ENCODE measurements at places on chromosomes 2 and 18.

- no peak for DNase-seq
Observed at GRCh38 chr2:172207911-172208310, 105.2 kb upstream of the DLX2 start.

- DNase-seq: no peak
Observed at GRCh38 chr2:127608061-127609030, 37.6 kb upstream of the GPR17 start.

DNA sequence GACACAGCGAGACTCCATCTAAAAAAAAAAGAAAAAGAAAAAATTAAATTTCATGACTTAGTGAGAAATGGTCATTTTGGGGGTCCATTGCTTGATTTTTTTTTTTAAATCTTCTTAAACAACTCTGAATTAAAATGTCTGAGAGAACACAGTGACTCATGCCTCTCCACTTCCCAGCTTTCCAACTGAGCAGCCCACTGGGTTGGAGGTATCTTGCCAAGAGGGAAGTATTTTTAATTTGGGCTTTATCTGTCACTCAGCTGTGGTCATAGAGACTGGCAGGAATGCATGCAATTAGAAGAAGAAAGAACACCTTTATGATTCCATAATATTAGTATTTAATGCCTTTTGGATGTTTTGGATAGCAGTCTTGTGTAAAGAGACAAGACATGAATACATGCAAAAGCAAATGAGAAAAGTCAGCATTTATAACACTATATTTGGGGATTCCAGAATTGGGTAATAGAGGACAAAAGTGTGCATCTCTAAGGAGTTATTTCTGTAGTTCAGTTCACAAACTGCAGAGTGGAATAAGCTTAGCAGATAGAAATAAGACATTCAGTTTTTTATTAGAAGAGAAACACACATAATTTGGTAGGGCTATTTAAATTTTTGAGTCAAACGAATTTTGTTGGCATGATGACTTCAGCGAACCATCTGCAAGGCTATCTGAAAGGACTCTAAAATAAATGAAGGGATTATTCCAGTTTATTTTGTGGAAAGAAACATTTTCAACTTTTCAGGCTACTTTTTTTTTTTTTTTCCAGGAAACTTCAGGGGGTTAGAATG lies 254.8 kb downstream of the TGIF1 start:
- DNase-seq: no peak

- no peak for DNase-seq
Observed at GRCh38 chr2:235864733-235865515, 303.3 kb downstream of the GBX2 start.

- no peak for DNase-seq
Observed at GRCh38 chr18:57776767-57777166, 26.3 kb downstream of the ATP8B1 start.

DNA sequence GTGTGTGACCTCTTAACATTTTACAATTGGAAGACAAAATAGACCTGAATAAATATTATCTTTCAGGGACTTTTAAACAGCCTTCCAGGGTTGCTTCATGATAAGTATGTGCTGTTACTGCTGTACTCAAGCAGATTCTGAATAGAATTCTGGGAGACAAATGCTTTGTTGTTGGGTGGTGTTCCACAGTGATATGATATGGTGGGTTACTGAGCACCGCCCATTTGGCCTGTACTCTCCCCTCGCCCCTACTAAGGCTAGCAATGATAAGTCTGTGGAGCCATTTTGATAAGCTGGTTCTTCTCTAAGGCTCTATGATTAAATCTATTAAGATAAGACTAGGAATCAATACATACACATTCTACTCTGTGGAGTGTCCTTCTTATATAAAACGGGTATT lies 89.8 kb upstream of the ITGA4 start:
- no peak for DNase-seq

- no peak for DNase-seq
Observed at GRCh38 chr18:27887287-27887686, 289.6 kb downstream of the CDH2 start.
